ENCODE measurements at places on chromosomes 2 and 18.

DNA sequence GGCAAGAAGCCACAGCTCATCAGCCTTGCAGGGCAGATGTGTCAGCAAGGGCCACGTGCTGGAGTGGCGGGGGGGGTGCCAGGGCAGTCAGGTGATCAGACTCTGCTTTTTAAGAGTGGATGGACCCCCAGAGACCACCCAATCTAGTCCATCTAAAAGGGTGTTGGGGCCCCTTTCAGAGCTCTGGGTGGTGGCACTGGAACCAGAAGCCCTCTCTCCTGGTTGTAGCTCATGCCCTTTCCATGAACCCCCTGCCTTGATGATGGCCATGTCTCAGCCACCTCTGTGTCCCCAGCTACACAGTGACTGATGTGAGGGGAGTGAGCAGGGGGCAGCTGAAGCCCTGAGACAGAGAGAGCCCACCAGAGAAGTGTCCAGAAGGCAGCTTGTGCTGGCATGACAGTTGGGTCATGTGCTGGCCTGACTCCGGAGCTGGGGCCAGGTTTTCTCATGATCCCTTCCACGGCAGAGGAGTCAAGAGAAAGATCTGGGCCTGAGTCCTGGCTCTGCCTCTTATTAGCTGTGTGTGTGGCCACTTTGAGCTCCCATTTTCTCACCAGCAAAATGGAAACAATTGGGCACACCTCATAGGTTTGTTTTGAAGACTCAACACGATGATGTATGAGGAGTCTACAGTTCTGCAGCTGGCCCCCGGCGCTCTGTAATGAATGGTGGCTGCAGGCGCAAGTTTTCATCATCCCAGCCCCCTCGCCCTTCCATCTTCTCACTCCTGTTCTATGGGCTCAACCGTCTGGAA, 195.7 kb downstream of the ZFP36L2 start:
- DNase-seq = no peak

DNA sequence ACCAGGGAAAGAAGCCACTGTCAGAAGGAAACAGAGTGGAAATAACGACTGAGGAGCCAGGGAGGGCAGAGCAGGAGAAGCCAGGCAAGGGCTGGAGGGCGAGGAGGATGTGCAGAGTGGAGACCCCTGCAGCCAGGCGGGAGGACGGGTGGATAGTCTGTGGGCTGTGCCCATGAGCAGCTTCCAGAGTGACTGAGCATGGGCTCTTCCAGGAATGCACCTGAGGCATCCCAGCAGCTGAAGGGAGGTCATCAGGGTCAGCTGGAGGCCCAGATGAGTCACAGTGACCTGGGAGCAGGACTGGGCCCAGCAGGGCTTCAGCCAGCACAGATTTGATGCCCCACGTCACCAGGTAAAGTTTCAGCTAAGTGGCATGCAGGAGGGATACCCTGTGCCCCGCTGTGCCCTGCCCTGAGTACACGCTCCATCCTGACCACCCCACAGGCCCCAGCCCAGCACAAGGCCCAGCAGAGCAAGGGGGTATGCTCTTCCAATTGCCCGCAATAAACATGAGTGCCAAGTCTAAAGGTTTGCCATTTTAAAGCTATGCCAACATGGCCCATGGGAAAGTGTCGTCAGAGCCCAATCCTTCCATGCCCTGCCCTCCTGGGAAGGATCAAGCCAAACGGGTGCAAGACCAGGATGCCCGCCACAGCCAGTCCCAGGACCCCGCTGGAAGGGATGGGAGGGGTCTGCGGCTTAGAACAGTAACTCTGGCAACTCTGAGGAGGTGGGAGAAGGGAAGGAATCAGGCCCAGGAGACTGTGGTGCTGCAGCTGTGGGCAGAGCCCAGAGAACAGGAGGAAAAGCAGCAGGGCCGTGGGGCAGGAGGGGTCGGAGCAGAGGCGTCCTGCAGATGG, 85.7 kb downstream of the SEPTIN10 start:
- no peak for DNase-seq

- no peak for DNase-seq
Measured at GRCh38 chr2:104312684-104313083, 541.2 kb upstream of the POU3F3 start.

- DNase-seq = no peak
Measured at GRCh38 chr18:77077401-77077800, 55.2 kb downstream of the MBP start.

DNA sequence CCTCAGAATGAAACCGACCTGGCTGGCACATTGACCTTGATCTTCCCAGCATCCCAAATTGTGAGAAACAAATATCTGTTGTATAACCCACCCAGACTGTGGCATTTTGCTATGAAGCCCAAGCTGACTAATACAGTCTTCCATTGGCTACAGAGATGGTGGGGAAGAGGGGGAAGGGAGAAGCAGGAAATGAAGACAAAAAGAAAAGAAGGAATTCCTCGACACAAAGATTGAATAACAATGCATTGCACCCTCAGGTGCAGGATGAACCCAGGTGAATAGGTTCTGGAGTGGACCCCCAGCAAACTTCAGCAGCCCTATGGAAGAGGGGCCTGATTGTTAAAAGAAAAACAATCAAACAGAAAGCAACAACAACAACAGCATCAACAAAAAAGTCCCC, 270.7 kb downstream of the FSIP2 start:
- DNase-seq = no peak

All from activated T-helper 1 cell treated with anti-CD3 and anti-CD28 coated beads, Interleukin-12 subunit alpha, Interleukin-12 subunit beta, Interleukin-2, Interleukin-4 antibody, amounts not matched to agents 30 ng/mL and 10 ng/mL and 1 ng/mL, durations not matched to agents 14 hours and 24 hours and 36 hours (primary cell).